CD4-positive, alpha-beta T cell treated with Interferon alpha-2 for 1 hour (primary cell): ENCODE measurements at places on chromosomes 2 and 18.

GRCh38 chr2:90221300-90221651, 1529.8 kb downstream of the RPIA start:
- no peak for DNase-seq

- no peak for DNase-seq
Observed at GRCh38 chr2:29766191-29766590, 155.2 kb downstream of the ALK start.

DNA sequence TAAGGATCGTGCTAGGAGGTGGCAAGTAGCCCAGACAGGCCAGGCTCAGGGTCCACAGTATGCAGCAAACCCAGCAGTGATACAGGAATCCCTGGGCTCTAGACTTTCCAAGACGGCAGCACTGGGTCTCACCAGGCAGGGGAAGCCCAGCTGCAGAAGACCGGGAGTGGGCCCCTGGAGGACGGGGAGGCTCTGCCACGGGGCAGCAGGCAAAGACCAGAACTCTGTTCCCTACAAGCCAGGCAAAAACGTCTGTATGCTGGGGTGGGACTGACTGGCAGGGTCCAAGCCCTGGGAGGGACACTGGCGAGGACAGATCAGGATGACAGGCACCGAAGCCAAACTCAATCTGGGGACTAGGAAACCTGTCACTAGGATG, 98.9 kb upstream of the SEC11C start:
- DNase-seq: no peak

DNA sequence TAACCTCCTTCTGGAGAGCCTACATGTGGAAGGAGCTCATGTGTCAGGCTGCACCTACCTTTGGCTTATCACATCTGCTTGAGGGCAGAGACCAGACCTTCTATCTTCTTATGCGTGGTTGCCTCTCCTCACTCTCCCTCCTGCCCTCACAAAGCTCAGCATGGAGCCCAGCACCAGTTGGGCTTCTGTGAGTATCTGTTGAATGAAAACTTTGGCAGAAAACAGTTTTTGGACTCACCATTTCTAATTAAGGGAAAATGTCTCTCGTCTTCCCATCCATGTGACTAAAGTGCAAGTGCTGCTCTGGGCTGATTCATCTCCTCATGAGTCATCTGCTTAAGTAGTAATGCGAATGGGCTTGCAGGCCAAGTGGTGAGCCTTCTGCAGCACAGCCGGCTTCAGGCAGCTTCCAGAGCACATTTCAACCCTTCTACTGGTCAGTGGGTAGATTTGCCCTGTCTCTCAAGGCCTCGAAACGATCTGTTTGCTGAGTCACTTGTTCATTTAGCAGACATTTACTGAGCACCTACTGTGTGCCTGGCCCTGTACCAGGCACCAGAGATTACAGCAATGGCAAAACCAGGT, 102.6 kb downstream of the VSNL1 start:
- no peak for DNase-seq

- DNase-seq: no peak
Observed at GRCh38 chr18:65901522-65901921, 150.7 kb downstream of the CDH7 start.

DNA sequence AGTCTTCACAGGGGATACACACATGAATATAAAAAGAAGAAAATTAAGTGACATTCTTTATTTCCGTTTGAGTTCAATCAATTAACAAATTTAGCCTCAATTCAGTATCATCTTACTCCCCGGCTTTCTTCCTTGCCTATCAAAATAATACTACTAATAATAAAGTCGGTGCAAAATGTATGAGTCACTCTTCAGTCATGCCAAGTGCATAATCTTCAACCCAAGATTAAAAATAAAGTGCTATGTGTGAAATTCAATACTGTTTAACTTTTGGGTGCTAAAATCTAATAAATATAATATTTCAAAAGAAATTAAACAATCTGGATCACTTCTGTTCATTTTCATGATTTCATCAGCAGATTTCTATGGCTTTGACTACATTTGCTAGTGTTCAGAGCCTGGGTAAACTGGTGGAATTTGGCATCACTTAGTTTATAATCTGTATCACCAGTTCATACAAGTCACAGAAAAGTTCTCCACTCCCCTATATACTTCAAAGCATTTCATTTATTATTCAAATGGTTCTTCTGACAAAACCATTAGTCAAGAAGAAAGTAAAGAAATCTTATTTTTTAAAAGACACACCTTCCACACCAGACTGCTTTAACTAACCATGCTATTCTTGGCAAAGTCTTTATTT, 183.6 kb downstream of the THADA start:
- DNase-seq: no peak

- DNase-seq: no peak
Observed at GRCh38 chr2:157173740-157174184, 83.7 kb upstream of the GALNT5 start.

GRCh38 chr2:124879640-124880039, 854.6 kb downstream of the CNTNAP5 start:
- no peak for DNase-seq

DNA sequence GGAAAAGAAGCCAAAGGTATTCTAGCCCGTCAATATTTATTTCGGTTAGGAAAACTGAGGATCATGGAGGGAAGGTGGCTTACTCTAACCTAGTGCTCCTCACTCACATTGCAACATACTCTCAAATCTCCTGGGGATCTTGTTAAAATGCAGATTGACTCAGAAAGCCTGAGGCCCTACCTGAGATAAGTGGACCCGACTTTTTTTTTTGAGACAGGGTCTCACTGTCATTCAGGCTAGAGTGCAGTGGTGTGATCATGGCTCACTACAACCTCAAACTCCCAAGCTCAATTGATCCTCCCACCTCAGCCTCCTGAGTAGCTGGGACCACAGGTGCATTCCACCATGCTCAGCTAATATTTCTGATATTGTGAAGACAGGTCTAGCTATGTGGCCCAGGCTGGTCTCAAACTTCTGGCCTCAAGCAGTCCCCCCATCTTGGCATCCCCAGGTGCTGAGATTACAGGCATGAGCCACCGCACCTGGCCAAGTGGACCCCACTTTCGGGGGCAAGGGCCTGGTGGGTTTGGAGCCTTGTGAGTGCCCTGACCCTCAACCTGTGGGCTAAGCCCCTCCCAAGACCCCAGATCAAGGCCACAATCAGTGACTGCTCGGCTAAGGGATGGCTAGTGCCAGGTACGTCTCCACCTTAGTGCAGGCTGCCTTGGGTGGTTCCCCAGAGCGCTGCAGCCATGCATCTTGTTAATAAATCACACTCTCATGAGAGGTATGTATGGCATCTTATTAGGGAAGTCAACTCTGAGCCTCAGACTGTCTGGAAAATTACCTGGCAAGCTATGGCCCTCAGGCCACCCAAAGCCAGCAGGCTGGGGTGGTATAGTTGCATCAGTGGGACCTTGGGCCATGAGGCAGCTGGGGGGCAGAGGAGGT, 1.1 kb upstream of the NEURL3 start:
- no peak for DNase-seq

DNA sequence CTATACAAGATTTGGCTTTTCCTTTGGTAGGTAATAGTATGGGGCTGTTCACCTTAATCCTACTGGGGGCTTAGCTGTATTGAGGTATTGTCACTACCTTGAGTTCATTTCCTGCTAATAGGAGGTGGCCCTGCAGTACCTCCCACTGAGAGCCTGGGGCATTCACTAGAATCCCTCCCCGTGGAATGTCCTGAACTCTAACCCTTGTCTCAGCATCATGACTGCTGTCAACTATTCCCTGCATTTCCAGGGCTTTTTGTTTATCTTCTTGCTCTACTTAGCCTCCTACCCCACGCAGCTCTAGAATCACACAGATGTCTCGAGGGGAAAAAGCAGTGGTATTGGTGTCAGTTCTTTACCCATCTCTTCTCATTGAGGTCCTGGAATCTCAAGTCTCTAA, 542.3 kb downstream of the METTL4 start:
- DNase-seq: no peak

DNA sequence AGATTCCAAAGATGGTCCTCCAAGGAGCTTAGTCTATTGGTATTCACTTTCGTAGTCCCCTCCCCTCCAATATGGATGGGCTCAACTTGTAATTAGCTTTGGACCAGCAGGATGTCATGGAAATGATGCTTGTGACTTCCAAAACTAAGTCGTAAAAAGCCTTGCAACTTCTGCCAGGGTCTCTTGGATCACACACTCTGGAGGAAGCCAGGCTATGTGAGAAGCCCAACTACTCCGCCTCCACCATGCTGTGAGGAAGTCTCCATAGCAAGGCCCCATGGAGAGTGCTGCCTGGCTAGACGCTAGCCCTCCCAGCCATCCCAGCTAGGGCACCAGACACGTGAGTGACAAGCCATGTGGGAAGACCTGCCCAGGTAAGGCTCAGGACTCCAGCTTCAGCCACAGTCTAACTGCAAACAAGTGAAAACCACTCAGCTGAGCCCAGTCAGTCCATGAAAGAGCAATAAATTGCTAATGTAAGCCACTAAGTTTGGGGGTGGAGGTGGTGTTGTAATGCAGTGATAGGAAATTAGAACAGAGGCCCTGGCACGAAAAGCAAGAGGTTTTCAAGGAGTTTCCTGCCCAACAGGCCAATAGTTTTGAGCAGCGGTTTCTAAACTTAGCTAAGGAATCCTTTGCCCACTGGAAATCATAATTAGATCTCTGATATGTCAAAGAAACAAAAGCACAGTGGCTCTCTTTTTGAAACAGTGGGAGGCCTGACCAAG, 77.5 kb upstream of the GLI2 start:
- DNase-seq: no peak

- no peak for DNase-seq
Observed at GRCh38 chr2:109533823-109534222, 79.9 kb downstream of the SEPTIN10 start.

DNA sequence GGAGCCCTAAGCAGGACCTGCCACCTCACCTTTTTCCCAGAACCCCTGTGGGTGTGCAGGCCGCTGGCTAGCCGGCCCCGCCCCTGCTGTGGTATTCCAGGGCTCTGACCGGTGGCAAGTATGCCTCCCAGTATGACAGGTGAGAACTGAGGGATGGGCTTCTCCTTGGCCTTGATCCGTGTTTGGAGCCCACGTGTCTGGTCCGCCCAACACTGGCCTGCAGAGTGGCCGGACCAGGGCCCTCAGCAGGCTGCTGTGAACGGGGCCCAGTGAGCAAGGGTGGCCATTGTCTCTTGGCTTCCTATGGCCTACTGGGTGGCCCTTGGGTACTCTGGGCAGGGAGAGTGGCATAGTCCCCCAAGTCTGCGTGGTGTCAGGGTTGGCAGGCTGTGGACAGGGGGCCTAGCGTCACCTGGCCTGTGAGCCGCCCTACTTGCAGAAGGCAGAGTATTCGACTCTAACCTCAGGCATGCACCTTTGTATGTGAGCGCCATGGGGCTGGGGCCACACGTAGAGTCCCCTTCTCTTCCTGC, 1.8 kb downstream of the RNPEPL1 start:
- no peak for DNase-seq

- DNase-seq: no peak
Observed at GRCh38 chr2:122135021-122135937, 379.8 kb downstream of the TSN start.
